ENCODE measurements at places on chromosomes 1 and 21.

DNA sequence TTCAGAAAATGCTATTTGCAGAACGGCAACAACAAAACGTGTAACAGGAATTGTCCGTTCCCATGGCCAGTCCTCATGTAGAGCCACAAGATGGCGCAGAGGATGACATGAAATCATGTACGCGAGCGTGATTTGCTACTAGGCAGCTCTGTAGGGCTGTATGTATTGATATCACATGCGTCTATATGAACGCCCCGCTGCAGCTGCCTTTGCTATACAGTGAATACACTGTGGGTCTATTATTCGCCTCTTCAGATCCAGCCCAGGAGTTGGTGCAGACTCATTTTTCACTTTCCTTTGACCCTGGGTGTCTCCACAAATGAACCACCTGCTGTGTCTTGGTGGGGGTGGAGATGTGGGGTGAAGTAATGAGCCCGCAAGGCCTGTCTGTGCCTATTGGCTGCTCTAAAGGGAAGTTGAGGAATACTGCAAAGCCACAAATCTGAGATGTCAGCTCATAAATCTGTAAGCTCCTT is 361.5 kb downstream of the KIF26B start:
- DNase-seq, result no peak

DNA sequence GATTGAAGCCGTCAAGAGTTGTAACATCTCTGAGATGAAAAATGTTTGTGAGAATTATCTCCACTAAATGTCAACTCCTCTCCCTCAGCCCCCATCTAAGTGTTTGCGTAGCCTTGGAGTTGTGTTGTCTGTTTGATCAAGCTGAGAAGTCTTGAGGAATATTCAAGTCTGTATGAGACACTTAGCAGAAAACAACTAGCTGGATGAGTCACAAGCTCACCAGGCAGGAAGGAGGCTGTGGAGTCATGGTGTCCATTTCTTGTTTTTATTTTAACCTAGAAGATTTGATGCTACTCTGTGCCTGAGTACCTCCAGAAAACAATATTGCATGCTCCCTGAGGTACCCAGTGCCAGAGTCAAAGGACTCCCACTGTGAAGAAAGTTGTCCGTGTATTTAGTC is 211.6 kb upstream of the PLXNA2 start:
- no peak for DNase-seq

GRCh38 chr1:236686815-236687160 is 489 bp downstream of the ACTN2 start:
- DNase-seq, result no peak

GRCh38 chr21:36965720-36966065 is 776 bp downstream of the HLCS start:
- peak; percentile 15 for DNase-seq

DNA sequence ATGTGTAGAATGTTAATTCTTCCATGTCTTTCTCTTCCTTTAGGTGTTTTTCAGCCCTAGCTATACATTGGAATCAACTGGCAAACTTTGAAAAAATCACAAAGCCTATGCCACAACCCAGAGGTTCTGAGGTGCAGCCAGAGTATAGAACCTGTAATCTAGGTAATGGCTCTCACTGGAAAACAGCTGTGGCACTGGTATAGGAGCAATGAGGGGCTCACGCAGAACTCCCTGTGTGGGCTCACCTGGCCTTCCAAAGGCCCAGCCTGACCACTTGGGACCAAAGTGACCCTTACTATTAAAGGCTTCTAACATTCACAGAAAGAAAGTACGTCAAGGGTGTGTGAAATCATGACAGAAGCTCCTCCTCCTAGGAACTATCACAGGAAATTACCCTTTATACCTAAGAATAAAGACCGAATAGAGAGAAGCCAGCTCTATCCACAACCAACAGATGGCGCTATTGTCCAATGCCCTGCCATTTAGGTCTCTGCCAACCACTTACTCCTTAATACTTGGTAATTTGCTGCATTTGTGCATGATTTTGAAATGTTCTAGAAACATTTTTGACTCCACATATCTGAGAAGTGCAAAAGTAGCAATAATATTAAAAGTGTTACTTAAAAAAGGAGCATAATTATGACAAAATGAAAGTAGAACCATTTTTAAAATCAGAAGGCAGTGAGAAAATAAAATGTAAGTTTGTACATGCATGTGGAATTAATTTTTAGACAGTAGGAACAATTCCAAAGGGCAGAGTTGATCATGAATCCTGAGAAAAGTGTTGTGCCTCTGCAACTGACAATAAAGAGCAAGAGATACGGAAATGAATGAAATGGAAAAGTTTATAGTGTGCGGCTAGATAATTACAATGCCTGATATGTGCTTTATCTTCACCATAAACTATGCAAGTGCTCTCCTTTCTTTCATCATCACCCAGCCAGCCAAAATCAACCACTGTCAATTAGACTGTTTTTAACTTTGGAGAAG is 93.1 kb upstream of the HAO2 start:
- no peak for DNase-seq

GRCh38 chr1:200112290-200112689 is 84.8 kb downstream of the NR5A2 start:
- DNase-seq, result no peak

- DNase-seq, result no peak
Observed at GRCh38 chr1:39394598-39394997, 96.8 kb upstream of the BMP8A start.

- no peak for DNase-seq
Observed at GRCh38 chr1:28096210-28097099, 8.0 kb upstream of the EYA3 start.

DNA sequence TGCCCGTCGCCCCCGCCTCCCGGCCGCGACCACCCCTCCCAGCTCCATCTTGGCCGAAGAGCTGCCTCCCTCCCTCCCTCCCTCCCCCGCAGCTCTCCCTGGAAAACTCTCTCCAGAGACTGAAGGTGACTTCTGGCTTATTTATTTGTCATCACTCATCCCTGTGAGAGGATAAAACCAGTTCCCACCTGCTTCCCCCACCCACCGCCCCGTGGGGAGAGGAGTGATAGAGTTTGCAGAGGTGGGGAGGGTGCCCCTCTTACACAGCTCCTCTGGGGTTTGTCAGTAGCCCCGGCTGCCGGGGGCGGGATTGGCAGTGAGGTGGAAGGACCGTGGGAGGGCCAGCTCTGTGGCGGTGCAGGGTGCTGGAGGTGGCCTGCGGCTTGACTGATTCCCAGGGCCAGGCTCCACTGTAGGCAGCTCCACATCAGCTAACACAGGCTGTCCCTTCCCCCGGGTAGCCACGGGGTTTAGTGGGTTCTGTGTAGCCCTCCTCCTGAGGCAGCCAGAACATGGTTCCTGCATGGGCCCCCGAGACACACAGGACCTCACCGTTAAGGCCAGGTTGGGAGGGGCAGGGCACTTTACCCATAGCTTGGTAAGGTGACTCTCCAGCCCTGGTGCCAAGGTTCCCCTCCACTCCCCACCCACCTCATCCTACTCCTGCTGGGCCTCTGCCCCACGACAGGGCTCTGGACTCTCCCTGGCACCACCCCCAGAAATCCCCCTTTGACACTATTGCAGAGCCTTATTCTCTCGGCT is 62.2 kb downstream of the ELK4 start:
- no peak for DNase-seq

DNA sequence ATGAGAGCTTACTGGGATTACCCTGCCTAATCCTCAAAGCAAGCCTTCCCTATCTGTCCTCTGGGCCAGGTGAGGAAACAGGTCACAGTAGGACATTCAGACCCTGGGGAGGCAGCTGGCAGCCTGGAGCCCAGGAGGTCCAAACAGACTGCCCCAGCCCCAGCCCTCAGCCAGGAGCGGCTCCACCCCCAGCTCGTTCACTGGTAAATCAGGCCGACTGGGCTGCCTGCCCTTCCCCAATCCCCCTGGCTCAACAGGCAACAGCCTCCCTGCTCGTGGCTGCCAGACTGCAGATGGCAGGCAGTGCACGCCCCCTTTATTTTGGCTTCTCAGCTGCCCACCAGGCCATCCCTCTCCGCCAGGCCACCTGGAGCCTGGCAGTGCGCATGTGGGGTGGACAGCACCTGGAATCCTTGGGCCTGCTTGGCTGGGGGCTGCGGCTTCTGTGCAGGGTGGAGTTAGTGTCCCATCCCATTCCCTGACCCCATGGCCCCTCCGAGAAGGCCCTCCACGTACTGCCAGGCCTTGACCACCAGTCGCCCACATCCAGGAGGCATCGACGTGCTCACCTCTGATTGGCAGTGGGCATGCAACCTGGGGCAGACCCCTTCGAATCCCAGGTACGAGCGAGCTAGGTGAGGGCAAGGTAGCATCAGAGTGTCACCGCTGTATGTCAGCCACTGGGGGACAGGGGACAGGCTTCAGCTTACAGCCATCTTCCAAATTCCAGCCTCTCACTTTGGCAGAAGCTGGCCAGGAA is 11.2 kb upstream of the ZNF670 start:
- no peak for DNase-seq

DNA sequence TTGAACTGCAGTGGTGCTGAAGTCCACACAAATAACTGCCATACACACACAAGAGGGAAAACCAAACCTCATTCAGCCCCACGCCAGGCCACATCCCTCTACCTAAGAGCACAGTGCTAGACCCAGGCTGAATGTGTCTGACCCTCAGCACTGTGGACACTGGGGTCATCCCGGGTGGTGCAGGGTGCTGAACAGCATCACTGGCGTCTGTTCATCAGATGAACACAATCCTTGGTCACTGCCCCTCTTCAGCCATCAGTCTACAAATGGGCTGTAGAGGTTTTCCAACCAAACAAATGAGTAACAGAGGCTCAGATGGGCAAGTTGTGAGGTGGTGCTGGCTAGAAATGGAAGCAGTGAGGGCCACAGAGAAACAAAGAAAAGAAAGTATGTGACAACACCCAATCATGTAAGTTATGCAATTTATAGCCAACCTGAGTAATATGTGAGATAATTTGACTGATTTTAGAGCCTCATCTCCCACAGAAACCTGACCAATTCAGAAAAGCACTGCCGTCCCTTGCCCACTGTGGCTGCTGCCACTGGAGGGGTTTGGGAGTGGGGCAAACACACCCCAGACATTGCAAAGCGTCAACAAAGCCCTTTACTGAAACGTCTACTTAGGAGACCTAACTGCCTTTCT is 27.9 kb downstream of the GNB1 start:
- DNase-seq, result no peak

- no peak for DNase-seq
Observed at GRCh38 chr1:112268408-112268807, 127.6 kb upstream of the CTTNBP2NL start.

- DNase-seq, result no peak
Observed at GRCh38 chr1:205191622-205192021, 19.9 kb downstream of the DSTYK start.

DNA sequence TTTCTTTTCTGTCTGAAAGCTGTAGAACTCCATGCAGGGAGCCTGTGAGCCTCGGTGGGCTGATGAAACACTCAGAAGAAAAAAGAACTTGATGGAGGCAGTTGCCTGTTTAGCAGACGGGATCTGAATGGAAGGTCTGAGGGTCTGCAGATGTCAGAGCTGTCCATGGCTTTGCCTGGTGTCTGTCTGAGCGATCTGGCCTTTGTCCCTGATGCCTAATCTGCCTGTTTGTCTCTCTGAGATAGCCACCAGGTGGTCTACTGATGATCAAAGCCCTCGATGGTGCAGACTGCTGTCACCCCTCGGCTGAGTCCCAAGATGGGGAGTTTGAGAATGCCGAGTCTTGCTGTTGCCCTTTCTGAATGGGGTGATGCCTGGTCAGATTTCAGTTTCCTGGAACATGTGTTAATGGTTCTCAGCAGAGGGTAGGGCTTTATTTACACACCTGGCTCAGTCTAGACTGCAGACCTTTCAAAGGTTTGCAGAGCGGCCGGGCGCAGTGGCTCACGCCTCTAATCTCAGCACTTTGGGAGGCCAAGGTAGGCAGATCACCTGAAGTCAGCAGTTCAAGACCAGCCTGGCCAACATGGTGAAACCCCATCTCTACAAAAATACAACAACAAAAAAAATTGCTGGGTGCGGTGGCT is 90.4 kb downstream of the KIF26B start:
- DNase-seq, result no peak

DNA sequence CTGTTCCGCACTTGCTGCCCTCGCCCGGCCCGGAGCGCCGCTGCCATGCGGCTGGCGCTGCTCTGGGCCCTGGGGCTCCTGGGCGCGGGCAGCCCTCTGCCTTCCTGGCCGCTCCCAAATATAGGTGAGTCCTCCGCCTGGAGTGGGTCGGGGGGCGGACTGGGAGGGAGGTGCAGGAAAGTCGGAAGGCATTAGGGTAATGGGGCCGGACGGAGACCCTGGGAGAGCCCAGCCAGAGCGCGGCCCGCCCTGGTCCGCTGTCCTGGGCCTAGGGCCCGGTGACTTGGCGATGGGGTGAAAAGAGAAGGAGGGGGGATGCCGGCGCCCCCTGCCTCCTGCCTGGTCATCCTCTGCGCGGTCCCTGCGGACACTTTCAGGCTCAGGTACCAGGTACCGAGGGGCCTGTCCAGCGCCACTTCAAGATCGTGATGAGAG is 243 bp downstream of the ADAM15 start:
- no peak for DNase-seq

DNA sequence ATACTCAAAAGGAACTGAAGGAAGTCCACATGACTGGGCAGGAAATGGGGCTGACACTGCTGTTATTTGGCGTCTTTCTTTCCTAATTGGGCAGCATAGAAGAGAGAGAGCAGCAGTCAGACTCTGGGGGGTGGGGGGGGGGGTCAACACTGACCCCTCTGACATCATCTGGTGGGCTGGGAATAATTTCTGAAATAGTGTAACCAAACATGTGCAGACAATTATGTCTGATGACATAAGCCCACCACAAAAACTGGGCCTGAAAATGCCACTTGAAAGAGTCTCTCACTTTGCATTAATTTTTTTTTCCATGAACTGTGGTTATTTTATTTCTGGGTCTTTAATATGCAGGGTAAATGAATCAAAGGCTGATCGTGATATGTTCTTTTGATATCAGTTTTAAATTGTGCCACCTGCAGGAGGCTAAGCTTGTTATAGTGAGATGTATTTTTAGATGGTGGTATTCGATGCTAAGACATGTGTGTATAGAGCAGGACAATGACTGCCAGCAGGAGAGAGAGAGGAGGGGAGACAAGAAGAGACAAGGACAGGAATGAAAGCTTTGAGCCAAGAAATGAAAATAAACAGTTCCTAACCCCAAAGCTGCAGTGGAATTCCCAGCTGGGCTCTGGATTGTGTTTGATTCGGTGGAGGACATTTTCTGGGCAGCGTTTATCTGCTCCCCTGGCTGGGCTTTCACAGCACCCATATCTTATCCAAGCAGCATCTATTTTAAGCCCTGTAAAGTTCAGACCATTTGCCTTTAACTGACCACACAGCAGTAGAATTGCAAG is 264.7 kb downstream of the PBX1 start:
- no peak for DNase-seq

GRCh38 chr1:63980740-63981407 is 207.1 kb downstream of the ROR1 start:
- no peak for DNase-seq

Measured in GM06990 (cell line).